Activated gamma-delta T cell treated with Interleukin-2 at 50 U/mL for 16 hours (primary cell): ENCODE measurements at places on chromosomes 11 and 22.

GRCh38 chr11:75513250-75513649, 12.5 kb downstream of the GDPD5 start:
- no peak for DNase-seq

GRCh38 chr11:60265373-60266214, 14.9 kb upstream of the MS4A4A start:
- DNase-seq: no peak

- no peak for DNase-seq
Observed at GRCh38 chr11:130599073-130599654, 150.7 kb downstream of the ADAMTS15 start.

- DNase-seq: no peak
Observed at GRCh38 chr11:31969359-31969702, 121.5 kb upstream of the RCN1 start.

- no peak for DNase-seq
Observed at GRCh38 chr11:60939855-60940254, 12.1 kb downstream of the SLC15A3 start.

DNA sequence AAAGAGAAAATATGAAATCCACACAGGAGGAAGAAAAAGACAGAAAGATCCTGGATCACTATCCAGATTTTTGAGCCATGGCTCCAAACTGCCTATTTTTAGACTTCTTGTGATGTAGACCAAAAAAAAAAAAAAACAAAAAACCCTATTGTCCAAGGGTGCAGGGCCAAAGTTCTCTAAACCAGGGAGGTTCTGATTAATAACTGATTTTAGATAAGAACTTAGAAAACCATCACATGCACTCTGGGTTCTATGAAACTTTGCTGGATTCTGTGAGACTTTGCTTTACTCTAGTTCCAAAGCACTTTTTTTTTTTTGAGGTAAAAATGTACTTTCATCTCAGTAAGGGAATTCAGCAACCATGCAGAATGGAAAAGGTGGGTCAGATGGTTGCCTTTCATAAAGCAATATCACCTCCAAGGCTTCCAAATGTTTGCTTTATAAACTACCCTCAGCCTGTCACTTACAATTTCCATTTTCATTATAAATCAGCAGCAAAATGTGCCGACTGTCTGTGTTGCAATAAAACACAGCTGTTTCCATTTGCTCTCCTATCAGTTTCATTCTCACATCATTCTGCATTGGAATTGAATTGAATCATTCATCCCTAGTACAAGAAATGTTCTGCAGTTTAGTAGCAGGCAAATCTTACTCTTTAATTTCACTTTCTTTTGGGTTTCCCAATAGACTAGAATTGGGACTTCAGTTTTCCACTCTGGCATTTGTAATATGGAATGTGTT, 1584.3 kb upstream of the RAG2 start:
- DNase-seq: no peak

- DNase-seq: no peak
Observed at GRCh38 chr11:119339589-119340334, 921 bp downstream of the C1QTNF5 start.

GRCh38 chr11:68448604-68449011, 11.9 kb upstream of the PPP6R3 start:
- DNase-seq: no peak

DNA sequence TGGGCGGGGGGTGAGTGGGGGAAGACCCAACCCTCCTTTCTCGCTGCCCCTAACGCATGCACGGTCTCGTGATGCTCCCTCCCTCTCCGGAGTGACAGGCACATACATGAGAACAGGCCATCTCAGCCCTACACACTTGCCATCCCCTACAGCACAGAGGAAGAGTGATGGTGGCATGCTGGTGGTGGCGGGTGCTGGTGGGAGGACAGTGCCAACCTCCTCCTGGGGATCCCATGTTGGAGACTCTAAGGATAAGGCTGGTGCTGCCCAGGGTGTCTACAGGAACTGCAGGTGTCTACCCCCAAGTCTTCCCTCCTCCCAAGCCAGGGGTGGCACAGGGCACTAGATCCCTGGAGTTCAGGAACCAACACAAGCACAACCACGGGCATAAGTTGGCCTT, 6.7 kb upstream of the NLRX1 start:
- DNase-seq: no peak

DNA sequence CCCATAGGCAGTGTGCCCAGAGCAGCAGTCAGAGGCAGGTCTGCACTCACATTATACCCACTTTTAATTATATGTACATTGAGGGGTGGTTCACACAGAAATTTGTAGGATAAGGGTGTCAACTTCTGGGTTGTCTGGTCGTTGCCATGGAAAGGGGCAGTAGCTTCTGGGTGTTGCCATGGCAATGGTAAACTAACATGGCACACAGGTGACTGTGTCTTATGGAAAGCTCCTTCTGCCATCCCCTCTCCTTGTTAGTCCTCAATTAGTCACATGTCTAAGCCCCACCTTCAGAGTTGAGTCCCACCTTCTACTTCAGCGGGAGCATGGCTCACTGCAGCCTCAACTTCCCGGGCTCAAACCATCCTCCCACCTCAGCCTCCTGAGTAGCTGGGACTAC, 56.3 kb upstream of the ATXN10 start:
- no peak for DNase-seq

DNA sequence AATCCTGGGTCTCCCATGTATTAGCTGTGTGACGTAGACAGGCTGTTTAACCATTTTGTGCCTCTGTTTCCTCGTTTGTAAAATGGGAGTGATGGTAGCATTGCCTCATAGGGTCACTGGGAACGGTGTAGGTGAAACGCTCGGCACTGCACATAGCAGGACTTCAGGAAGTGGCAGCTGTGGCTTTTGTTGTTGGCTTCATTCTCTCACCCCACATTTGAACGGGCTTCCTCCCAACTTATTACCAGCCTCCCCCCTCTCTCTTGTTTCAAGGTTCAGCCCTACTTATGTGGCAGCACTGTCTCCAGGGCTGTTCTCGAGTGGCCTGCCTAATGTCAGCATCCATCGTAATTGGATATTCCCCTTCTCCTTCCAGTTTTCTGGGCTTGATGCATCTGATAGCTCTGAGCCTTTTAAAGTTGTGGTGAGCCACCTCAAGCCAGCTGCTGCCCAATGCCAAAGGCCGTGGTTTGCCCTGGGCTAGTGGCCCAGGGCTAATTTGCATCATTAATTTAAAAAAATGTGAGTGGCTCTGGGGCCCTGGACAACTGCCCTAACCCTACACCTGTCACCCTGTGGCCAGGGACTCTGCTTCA, 217.8 kb upstream of the TBCEL start:
- DNase-seq: no peak

GRCh38 chr22:30826670-30827355, 132.1 kb downstream of the OSBP2 start:
- DNase-seq: no peak

DNA sequence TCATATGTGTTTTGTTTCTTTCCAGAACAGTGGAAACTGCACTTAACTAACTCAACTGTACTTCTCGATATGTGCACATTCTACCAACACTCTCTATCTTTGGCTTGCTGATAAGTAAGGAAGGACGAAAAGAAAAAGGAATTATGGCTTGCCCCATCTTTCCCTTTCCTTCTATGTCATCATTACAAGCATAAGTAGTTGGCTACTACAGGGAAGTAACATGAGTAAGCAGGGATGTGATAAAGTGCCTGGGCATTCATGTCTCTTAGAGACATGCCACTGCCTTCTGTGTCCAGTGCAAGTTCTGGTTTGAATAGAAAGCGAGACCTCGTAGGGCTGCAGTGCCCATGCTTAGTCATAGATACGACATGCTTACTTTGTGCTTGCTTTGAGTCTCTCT, 342.5 kb downstream of the ETS1 start:
- DNase-seq: no peak

DNA sequence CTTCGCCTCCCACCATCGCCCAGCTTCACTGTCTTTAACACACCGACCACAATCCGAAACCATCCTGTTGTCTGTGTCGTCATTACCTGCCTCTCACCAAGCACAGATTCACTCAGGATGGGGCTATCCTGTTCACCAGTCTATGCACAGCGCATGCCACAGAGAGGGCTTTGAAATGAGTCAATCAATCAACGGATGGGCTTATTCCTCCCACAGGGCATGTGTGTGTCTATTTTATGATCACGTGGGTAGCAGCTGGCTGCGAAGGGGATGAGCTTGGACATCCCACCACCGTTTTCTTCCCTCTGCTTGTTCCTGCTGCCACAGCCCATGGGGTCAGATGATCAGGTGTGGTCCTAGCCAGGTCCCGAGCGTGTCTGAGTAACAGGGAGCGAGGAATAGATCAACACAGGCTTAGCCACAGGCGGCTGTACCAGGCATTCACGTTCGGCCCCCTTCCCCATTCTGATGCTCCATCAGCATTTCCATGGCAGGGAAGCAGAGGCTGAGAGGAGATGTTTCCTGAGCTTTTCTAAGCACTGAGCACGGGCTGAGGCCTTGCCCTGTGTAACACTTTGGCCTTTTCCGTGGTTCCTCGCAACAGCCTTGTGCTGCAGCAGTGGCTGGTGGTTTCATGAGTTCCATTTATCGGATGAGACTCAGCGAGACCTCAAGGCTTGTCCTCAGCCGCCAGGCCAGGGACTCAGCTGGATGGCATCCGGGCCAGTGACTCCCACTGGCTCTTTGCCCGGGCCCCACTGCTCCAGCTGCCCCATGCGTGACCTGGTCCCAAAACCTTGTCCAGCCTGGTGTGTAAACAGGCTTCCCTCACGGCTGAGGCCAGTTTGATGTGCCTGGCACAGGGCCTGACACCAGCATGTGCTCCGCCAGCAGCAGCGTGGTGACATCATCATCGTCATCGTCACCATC, 48.1 kb upstream of the FGF3 start:
- no peak for DNase-seq

- no peak for DNase-seq
Observed at GRCh38 chr11:35393098-35393497, 26.3 kb downstream of the SLC1A2 start.

DNA sequence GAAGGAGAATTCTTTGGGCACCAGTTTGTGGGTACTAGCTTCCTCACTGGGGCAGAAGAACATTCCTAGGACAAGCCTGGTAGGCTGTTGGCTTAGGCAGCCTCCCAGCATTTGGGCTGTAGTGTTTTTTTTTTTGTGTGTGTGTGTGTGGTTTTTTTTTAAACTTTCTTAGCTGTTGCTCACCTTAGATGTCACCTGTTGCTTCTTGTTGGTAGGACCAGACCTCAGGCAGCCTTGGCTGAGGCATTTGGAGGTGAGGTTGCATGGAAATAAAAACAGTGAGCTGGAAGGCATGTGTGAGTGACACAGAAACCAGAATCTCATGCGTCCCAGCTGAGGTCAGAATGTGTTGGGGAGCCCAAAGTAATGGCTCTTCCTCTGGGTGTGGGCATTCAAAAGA, 21.3 kb downstream of the AMPD3 start:
- DNase-seq: no peak

- DNase-seq: no peak
Observed at GRCh38 chr11:75541193-75542087, 15.7 kb upstream of the GDPD5 start.

- no peak for DNase-seq
Observed at GRCh38 chr11:90476442-90477007, 253.7 kb upstream of the CHORDC1 start.

GRCh38 chr11:65663639-65664200, 1.0 kb upstream of the RELA start:
- DNase-seq: no peak

DNA sequence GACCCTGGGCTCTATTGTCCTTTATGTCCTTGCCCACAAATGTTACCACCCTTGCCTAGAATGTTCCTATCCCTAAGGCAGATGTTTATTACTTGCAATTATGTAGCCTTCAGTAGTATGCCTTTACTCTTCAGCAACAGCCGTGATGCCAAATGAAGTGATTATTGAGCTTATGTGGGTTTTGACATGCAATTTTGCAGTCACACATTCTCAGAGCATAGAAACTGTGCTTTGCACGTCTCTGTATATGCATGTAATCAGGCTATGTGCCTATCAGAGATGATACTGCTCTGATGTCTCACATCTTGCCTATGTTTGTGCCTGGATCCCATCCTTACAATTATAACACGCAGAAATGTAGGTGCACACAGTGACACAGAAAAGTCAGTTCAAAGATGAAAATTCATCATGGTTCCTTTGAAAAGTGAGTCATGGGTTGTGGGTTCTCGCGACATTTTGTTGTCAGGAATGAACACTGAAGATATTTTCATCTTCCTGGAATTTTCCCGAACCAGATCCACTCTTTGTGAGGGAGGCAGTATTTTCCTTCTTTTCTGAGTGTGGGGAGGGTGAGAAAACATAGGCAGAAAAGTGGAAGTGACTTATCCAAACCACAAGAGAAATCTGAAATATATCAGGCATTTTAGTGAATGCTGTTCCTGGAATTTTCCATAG, 81.1 kb downstream of the BMAL1 start:
- no peak for DNase-seq

DNA sequence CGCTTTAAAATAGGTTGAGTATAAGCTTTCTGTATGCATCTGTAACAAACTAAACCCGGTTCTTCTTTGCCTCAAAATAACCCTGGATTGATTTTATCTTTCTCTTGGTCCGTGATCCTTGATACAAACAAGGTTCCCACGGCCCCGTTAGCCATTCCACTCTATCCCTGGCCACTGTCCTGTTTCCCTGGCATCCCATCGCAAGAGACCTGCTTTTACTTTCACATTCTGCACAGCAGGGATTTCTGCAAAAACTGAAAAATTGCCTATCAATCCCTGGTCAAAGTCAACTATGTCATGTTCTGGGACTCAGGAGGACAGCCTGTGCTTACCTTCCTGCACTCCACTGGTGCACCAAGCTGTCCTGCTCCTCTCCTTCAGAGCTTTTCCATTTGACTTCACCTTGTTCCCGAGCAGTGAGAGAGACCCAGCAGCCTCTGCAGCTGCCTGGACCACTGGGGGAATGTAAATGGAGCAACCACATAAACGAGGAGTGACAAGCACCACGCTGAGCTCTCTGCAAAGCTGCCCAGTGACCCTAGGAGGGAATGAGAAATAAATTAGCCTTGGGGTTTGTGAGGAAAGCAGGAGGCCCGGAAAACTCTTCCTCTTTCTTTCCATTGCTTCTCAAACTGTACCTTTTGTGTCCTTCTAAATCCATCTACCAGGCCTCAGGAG, 175.9 kb downstream of the NTM start:
- DNase-seq: no peak

DNA sequence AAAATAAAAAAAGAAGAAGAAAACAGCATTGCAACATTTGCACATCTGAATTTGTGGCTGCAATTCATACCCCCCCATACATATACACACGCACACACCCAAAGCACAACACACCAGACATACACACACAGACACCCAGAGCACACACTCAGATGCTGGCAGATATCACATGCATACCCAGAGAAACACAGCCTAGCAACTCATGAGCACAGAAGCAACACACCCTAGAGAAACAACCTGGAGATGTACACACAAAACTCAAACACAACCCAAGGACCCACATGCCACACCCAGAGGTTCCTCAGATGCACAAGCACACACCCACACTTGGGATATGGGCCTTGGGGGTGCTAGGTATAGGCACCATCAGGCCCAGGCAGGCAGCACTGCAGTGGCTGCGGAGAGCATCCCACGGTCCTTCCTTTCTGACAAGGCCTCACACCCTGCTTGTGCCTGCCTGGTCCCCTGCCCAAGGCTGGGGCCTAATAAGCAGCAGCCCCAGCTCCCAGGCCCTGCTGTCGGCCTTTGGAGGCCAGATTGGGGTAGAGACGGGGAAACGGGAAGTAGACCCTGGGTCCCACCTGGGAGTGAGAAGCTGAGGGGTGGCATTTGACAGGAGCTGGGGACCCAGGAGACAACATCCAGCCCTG, 3.1 kb downstream of the CST6 start:
- no peak for DNase-seq

GRCh38 chr11:83115551-83115950, 41.4 kb upstream of the PCF11 start:
- no peak for DNase-seq
